SJSA1 (cell line): ENCODE measurements at places on chromosomes 3 and 15. TPM values are rescaled to one million over a fixed set of nuclear protein-coding genes. Genes with fewer than 3 reads are reported as not detected.

GRCh38 chr3:46080124-46080968 is 53.1 kb upstream of the XCR1 start:
- DNase-seq: no peak

GRCh38 chr15:44093836-44094235 is 101.2 kb downstream of the FRMD5 start:
- DNase-seq: no peak

GRCh38 chr15:88057836-88058235 is 198.7 kb downstream of the NTRK3 start:
- no peak for DNase-seq

DNA sequence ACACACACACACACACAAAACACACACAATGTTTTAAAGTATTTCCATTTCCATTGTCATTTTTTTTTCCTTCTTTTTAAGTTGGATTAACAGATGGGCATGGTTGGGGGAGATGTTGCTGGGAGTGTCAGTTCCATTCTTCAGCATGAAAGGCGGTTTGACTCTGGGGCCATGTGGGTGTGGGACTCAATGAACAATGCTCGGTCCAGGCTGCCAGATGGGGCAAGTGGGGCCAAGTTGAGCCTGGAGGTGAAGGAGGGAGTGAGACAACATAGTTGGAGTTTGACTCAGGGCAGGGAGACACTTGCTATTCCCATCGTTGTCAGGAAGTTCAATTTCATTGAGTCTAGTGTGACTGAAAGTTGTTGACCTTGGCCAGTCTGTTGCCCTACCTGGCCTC is 125.3 kb downstream of the TLE3 start:
- no peak for DNase-seq

DNA sequence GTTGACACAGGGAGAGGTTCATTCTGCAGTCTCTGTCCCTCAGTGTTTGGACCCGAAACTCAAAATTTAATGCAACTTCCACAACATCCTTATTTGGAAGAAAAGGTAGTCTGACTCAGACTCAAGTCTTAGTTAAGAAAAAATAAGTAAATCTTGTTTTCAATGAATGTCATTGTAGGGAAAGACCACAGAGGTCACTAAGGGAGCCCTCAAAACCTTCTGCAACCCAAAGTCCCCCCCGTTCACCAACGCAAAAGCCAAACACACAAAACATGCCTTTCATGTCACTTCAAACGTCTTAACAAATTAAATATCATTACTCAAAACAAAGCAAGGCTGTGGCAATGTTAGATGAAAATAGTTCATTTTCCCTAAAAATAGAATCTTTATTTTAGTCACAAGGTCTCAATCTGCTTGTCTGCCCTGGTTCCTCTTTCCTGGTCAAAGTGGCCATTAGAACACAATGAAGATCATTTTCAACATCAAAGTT is 20.9 kb upstream of the SSUH2 start:
- no peak for DNase-seq

SLC12A6 gene
- total RNA-seq: 1.8 and 2.4 TPM in 2 replicates

ZNF619 gene
- total RNA-seq: 2.7 and 4.7 TPM in 2 replicates

P2RY13 gene
- total RNA-seq: not detected in 2 replicates

LTF gene
- 0.08 TPM in 1 of 2 replicates, not detected in the other for total RNA-seq
